HCT116 (cell line): ENCODE measurements at places on chromosomes 3 and 15.

- DNase-seq, result no peak
Observed at GRCh38 chr3:126019683-126020082, 50.7 kb downstream of the ROPN1B start.

DNA sequence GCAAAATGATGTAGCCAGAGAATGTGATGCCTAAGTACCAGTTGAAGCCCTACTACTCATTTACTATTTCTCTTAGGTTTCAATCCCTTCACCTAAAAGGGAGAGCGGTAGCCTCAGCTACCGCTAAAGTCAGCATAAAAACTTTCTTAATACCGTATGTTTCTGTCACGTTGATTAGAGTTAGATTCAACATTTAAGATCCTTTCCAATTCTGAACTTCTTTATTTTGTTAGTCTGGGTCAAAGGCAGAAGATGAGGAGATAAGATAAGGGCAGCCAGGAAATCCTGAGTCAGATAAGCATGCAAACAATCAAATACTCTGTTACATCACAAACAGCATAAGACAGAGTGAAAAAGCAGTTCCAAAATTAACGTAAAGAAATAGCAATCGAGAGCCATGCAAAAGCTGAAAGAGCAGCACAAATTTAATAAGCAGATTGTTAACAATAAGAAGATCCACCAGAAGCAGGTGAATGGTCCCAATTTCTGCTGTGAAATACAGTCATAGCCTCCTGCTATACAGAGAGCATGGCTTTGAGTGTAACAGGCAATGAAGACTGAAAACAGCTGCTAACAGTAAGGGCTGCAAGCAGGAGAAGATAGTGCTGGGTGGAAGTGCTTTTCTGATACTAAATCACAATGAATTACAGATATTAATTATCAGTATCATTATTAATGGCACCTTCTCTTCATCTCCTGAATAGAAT lies 3.0 kb downstream of the TMEM207 start:
- DNase-seq, result no peak

DNA sequence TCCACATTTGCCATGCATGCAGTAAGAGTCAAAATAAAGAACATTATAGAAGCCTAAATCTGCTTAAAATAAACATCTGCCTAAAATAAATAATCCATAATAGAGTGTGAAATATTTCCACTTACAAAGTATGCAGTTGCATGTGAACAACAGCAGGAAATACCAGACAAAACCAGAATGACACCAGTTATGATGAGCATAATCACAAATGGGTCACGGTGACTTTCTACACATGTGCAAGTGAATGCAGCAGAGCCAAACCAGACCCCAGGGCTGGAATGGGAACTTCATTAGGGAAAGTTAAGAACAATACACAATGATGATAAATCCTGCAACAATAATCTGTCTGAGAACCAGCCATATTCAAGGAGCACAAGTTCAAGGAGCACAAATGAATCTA lies 615.5 kb downstream of the ROBO2 start:
- no peak for DNase-seq

DNA sequence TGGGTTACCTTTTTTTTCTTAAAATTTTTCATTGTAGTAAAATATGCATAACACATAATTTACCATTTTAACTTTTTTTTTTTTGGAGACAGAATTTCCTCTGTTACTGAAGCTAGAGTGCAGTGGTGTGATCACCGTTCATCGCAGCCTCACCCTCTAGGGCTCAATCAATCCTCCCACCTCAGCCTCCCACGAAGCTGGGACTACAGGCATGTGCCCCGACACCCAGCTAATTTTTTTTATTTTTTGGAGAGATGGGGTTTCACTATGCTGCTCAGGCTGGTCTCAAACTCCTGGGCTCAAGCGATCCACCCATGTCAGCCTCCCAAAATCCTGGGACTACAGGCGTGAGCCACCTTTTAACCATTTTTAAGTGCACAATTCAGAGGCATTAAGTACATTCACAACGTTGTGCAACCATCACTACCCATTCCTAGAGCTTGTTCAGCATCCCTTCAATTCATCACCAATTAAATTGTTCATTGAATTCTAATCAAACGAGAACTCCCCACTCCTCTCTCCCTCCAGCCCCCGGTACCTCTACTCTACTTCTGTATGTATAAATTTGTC lies 44.6 kb downstream of the BHLHE40 start:
- no peak for DNase-seq

GRCh38 chr3:99250821-99251355 lies 349.4 kb upstream of the DCBLD2 start:
- no peak for DNase-seq

- DNase-seq, result no peak
Observed at GRCh38 chr3:80434366-80434765, 666.6 kb upstream of the ROBO1 start.

GRCh38 chr3:189869165-189869564 lies 238.0 kb downstream of the TP63 start:
- no peak for DNase-seq

DNA sequence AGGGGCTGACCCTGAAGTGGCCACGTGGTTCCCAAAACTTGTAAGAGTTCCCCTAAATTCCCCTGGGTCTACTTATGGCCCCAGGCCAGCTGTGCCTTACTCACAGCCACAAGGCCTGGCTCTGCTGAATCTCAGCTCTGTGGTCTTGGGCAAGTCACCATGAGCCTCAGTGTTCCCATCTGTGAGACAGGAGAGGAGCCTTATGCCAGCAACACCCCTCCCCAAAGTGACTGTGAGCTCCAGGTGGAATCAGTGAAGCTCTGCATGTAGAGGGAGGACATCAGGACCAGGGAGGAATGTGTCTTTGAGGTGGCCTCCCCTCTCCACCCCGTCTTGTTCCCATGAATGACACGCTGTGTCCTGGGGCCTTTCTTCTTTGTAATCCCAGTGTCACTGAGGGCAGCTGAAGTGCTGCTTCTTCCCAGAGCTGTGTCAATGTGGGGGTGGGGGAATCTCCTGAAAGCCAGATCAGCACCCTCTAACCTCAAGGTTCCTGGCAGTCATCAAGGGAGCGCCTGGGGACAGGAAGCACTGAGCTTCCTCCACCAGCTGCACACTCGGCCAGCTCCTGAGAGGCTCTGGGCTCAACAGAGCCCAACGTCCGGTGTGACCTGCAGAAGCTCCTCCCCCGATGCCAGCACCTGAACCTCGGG lies 258.9 kb downstream of the UACA start:
- DNase-seq, result no peak

DNA sequence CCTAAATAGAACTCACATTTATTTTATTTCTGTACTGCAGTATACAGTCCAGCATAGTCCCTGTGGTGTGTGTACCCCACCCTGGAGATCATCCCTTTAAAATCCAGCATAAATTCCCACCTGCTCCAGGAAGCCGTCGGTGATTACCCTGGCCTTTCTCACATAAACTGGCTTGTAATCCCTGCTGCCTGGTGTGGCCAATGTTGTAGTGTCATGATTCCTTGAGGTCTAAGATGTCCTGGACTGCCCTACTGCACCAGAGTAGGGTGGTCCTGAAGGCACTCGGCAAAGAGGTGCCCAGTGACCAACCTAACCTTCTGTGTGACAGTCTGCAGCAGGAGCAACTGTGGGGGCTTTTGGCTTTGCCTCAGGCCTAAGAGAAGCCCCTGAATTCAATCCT lies 58.9 kb downstream of the ITGA11 start:
- DNase-seq, result no peak

DNA sequence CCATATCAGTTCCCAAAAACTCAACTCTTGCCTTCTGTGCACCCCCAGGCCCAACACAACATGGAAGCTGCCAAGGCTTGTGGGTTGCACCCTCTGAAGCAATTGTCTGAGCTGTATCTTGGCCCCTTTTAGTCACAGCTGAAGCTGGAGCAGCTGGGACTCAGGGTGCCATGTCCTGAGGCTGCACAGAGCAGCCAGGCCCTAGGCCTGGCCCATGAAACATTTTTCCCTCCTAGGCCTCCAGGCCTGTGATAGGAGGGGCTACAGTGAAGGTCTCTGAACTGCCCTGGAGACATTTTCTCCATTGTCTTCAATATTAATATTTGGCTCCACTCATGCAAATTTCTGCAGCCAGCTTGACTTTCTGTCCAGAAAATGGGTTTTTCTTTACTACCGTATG lies 8.1 kb upstream of the MYLK start:
- no peak for DNase-seq

DNA sequence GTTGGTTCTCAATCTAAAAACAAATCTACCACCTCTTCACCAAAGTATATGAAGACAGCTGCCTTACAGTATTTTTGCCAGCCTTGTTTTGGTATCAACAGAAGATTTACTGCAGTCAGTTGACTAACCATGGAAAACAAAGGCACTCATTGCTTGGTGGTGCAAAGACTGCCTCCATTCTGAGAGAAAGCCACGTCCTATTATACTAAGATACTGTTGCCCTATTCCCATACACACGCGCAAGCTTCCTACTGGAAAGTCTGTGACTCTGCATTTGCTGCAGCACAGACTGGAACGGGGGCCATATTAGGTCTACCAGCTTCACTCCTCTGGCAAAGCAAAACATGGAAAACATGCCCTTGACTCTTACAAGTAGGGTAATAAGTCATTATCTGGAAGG lies 18.0 kb downstream of the MTMR10 start:
- DNase-seq, result no peak

DNA sequence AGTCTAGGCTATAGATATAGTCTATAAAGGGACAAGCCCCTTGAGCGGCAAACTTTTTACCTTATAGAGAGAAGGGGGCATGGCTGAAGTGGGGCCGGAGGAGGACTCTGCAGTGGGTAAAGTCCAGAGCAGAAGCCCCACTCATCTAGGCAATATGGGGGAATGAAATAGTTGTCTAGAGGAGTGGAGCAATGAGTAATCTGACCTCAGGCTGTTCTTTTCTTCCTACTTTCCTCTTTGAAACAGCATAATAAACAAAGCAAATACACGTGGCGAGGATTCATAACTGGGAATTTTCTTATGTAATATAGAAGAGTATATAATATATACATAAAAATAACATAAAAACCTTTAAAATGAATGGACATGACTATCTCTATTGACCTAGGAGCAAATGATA lies 546.4 kb upstream of the ZNF385D start:
- no peak for DNase-seq

- DNase-seq, result no peak
Observed at GRCh38 chr3:180420016-180420415, 181.9 kb upstream of the TTC14 start.

DNA sequence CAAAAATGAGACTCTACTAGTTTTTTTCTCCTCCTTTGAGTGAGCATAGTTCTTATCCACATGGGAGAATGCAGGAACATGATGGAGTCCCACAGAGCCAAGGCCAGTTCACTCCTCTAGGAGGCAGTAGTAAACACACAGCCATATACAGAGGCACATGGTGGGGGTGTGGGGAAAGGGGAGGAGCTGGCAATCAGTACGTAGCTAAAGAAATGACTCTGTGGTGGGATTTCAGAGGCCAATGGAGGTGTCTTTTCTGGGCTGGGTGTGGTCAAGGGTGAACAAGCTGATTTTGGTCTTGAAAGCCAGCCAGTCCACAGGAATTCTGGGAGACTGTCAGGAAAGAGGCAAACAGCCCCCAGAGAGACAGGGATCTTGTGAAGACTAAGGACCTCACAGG lies 6.6 kb upstream of the RAB11A start:
- DNase-seq, result peak; percentile 90
